ENCODE measurements at places on chromosomes 16 and 17.

DNA sequence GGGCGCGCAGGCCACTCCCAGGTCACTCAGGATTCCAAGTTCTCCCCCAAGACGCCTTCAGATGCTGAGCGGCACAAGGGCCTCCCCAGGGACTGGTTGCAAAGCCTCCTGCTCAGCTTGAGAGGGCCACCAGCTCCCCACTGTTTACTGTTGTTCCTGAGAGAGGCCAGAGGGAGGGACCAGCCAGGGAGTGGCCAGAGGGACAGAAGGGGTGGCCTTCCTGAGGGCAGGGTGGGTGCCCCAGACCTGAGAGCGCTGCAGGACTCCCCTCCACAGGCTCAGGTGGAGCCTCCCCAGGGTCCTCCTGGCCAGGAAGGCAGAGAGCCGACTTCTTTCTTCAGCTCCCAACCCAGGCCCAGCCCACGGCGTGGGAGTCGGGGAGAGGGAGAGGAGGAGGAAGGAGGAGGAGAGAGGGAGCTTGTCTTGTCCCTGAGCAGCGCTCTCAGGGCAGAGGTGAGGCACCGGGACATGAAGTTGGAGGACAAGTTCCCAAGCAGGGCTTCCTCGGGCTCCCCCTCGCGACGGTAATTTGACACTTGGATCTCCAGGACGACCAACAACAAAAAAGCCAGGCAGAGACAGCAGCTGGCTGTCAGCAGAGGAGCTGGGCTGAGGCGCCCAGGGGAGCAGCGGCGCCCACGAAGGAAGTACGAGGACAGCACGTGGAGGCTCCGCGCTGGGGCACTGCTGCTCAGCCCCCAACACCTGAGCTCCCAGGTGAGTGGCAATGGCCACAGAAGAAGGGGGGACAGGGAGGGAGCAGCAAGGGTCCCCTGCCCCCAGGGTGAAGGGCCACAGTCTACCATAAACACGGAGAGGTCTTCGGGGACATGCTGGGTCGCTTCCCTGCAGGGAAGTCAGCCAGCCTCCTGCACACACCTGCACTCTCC, 497 bp downstream of the SMIM5 start:
- DNase-seq, result no peak

GRCh38 chr17:3641717-3642486, 5.3 kb downstream of the CTNS start:
- DNase-seq, result no peak

- no peak for DNase-seq
These were observed 53.6 kb upstream of the ANKFN1 start for GRCh38 chr17:56099649-56100048.

GRCh38 chr17:68580236-68580770, 20.9 kb downstream of the FAM20A start:
- DNase-seq, result no peak

All from substantia nigra (tissue), 51 donors.